Prostate gland (tissue), 2 donors: ENCODE measurements at places on chromosomes 2 and 18. TPM values are rescaled to one million over a fixed set of nuclear protein-coding genes. Genes with fewer than 3 reads are reported as not detected.

The BMPR2 gene
- total RNA-seq, result 41.1 TPM

The KRTCAP3 gene
- 31.4 TPM for total RNA-seq

The CREG2 gene
- total RNA-seq, result not detected

The PRSS56 gene
- total RNA-seq, result not detected

The DBI gene
- 324 TPM for total RNA-seq

The RTP5 gene
- 0.14 TPM for total RNA-seq

The CFAP65 gene
- not detected for total RNA-seq

The PAX8 gene
- total RNA-seq, result 3.8 TPM

The DSG4 gene
- 0.05 TPM for total RNA-seq

DNA sequence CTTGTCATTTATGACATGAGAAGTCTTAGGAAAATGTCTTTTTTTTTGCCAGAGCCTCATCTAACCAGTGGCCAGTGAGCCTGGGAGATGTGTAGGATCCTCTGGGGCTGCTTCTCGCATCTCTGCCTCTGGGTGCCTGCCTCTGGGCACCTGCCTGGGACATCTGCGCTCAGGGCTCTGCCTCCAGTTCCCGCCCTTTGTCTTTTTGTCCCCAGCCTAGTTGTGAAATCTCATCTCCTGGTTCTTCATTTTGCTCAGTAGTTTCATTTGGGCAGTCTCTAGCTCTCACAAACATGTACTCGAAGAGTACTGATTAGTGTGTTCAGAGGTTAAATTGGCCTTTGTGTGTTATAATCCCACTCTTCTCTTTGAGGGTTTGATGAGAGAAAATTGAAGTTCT is 92.0 kb downstream of the LTBP1 start:
- DNase-seq, result no peak

DNA sequence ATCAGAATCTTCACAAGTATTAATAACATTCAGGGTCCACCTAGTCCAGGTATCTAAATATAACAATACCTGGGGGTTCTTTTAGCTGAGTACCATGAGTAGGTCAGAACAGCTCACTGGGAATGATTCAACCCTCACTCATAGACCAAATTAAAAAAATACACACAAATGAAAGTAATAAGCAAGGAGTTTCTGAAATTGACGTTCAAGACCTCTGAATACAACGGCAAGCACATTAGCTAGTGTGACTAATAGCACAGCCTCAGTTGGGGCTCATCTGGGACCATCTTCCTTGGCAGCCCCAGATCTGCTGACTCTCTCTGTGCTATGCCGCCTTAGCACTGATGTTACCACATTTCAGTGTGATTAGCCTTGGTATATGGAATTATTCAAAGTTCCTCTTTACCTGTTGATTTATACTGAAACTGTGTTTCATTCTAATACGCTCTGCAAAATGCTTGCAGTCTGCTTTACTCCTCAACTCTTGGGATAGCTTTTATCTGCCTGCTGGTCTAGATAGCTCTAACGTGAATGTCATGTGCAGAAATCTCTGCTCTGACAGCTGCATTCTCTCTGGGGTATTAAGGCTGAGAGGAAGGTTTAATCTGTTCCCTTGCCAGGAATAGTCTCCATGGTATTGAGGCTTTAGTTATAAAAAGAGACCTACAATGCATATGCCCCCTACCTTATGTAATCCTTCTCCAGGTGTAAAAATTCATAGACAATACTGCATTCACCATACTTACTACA is 153.3 kb downstream of the METTL4 start:
- no peak for DNase-seq

DNA sequence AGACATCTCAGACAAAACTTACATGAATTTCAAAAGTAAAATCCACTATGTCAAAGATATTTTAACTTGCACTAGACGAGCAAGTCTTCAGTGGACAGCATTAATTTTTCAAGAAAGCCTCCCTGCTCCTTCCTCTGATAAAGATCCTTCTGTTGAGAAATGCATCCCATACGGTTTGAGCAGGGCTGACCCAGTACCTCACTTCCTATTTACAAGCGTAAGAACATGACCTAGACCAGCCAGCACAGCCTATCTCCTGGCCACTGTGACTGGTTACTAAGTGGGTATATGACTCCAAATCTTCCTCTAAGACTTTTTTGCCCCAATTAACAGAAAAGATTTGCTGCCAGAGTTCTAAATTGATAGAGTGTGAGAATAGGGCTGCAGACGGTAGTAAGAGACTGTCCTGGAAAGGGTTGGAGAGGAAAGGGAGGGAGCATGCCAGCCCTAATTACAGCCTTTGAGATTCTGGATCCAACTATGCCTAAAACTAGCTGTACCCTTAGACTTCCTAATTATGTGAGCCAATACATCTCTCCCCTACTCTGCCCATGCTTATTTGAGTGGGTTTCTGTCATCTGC is 108.4 kb downstream of the PRELID3A start:
- no peak for DNase-seq

DNA sequence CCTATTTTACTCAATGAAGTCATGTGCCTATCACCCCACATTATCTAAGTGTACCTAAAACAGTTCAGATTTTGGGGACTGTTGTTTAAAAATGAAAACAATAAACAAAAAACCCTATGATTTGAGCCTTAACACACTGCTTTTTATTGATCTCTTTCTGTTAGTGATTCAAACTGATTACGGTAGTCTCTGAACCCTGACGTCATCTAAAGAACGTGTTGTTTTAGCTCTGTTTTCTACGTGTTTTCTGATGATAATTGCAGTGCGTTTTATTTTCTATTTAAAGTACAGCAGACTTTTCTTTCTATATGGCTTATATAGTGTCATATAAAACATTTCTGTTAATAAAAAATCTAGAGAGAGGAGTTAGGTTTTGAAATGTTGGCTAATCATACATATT is 93.9 kb upstream of the FAM237A start:
- DNase-seq, result no peak

GRCh38 chr2:73035899-73036711 is 35.4 kb downstream of the SFXN5 start:
- no peak for DNase-seq

DNA sequence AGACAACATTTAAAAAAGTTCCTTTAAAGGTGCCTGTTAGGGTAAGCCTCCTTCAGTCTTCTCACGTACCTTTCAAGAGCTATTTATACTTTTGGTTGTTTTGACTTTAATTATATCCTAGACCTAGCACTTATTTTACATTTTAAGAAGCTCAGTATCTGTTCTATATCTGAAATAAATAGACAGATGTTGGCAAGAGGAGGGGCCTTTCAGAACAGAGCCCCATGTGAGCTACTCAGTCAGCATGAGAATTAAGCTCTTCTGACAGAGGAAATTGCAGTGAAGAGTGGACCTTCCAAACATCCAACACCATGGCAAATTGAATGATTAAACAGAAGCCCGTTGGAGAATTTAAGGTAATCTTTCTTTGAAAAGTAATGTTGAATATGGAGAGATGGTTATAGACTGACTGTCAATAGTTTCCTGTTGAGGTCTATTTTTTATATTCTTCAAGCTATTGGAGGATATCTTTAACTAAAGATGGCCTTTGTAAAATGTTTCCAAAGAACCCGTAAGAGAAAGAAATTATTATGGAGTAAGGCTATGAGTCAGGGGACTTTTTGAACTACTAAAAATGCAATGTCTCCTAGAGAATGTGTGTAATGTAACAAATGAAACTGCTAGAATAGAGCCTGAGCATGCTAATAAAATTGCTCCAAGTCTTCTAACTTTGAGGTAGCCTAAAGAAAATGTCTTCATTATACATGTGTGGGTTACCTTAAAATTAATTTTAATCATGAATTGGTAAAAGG is 17.3 kb downstream of the NYAP2 start:
- no peak for DNase-seq

DNA sequence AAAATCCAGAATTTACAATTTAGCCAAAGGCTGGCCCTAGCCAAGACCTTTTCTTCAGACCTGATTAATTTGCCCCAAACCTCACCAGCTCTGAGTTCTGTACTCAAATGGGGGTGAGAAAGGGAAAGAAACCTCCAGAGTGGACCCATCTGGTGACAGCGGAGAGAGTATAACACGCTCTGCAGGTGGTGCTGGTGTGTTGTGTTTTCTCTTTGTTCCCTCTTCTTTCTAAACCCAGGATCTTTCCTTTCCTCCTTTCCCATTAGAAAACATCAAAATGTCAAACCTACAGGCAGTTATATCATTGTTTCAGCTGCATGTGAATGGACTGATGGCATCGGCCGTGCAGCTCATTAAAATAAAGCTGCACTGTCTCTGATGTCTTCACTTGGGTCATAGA is 253.2 kb upstream of the SP5 start:
- no peak for DNase-seq

DNA sequence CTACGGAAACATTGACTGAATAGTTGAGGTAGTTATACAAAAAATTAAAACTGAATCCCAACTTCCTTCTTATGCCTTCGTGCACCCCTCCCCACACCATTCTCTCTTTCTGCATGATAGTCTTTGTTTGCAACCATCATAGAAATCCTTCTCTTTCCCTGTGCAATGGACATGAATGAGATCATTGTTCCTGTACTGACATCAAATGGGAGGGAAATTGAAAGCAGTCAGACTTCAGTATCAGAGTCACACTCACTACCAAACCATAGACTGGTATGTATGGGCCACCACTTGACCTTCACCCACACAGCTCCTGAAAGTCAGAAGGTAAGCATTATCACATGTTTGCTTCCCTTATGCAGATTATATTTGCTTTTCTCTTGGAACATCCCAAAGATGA is 782.8 kb downstream of the BCL11A start:
- no peak for DNase-seq

DNA sequence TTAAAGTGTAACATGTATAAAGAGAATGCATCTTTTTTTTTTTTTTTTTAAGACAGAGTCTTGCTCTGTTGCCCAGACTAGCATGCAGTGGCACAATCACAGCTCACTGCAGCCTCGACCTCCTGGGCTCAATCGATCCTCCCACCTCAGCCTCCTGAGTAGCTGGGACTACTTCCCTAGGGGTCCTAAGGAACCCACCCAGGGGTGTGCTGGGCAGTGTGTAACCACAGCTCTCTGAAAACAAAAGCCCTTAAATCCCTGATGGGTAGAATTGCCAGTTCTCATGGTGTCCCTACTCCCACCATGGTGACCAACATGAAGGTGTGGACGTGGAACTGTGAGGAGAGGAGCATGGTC is 105.6 kb upstream of the ST3GAL5 start:
- no peak for DNase-seq

DNA sequence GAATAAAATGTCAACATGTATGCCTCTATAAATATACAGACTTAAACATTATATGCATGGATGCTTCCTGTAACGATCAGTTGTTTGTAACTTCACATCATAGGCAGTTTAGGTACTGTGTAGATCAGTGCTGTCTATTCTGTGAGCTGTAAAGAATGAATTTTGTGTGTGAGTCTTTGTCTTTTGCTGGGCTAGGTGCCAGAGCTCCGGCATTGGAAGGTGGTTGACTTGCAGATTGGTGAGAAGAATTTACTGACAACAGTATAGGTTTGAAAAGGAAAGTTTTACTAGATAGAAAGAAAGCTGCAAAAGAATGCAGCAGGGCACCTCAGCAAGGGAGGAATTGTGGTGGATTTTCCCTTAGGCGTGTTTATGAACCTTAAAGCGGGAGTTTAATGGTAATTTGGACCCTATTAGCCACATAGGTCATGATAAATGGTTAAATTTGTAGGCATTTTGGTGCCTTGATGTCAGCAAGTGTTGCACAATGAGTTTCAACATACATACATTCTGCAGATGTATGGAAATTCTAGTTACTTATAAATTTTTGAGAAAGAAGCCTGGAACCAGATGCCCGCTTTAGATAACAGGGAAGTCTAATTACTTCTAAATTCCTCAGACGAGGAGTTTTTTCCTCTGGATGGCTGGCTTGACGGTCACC is 6.7 kb upstream of the QPCT start:
- no peak for DNase-seq

DNA sequence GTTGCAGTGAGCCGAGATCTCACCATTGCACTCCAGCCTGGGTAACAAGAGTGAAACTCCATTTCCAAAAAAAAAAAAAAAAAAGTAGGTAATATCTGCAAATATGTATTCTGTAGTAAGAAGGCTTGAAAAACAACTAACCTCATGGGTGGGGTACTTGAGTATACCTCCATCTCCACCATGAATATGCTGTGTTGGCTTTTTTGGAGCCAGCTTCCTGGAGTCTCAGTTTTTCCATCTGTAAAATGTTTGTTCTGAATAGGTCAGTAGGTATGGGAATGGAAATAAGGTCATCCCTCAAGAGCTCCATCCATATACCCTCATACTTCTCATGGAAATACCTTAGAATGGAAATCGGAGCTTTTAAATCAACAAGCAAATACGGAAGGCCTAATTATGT is 430.0 kb upstream of the FAM98A start:
- DNase-seq, result no peak

- no peak for DNase-seq
Measured at GRCh38 chr2:196534495-196534894, 105.0 kb upstream of the CCDC150 start.

- no peak for DNase-seq
Measured at GRCh38 chr18:9535430-9535991, 60.2 kb downstream of the RALBP1 start.

DNA sequence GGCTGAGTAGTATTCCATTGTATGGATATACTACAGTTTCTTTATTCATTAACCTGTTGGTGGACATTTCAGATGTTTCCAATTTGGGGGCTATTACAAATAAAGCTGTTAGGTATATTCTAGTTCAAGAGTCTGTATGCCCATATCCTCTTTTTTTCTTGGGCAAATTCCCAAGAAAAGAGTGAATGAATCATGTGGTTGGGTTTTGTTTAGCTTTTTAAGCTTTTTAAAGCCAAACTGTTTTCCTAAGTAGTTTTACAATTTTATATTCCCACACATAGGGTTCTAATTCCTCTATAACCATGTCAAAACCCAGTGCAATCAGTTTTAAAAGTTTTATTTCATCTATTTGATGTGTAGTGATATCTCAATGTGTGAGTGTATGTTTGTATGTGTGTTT is 44.9 kb upstream of the BAZ2B start:
- no peak for DNase-seq

GRCh38 chr2:219987830-219988229 is 360.4 kb downstream of the SLC4A3 start:
- DNase-seq, result no peak

- no peak for DNase-seq
Measured at GRCh38 chr2:11949732-11950523, 203.5 kb downstream of the LPIN1 start.

- DNase-seq, result no peak
Measured at GRCh38 chr2:219559156-219559915, 12.0 kb downstream of the OBSL1 start.

DNA sequence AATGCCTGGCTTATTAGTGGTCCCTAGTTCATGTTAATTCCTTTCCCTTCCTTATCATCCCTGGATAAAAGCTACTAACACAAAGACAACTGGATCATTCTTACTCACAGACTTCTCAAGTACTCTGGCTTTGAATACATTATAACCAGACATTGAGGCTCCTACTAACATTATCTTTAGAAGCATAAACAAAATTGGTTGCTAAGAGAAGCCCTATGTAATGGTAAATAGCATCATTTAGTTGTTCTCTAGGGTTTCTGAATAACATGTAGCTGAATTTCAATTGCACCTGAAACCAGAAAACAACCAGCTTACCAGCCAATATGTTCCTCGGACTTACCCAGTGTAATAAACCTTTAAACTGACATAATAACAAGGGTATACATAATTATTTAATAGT is 114.1 kb upstream of the NCKAP5 start:
- DNase-seq, result no peak
